NCI-H526 (cell line): ENCODE measurements at places on chromosomes 5 and 9.

- no peak for DNase-seq
Observed at GRCh38 chr5:163529698-163530097, 24.3 kb downstream of the MAT2B start.

- DNase-seq = no peak
Observed at GRCh38 chr9:34452568-34452967, 5.8 kb downstream of the FAM219A start.

DNA sequence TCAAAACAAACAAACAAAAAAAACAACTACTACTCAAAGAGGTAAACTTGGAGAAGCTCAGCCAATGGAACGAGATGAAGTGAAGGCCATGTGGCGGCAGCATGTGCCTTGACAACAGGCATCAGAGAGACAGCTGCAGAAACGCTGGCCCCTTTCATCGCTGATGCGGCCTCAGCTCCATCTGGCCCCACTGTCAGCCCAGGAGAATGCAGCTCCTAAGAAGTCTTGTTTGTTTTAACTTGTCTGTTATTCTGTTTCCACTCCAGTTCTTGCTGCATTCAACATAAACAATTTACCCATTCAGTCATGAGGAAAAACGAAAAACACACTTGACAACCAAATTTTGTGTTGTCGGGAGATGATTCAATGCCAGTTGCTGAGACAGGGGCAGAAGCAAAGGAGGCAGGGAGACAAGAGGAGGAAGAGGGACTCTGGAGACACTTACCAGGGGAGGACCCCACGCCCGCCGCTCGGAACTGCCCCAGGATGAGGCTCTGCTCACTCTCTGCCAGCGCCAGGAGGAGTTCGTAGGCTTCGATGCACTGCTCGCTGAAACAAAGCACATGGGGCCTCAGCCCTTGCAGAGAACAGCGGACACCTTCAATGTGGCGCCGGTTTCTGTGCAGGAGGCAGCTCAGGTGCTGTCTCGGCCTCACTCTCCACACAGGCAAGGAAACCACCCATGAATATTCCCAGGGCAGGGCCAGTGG lies 91.2 kb downstream of the DCP2 start:
- DNase-seq = no peak

DNA sequence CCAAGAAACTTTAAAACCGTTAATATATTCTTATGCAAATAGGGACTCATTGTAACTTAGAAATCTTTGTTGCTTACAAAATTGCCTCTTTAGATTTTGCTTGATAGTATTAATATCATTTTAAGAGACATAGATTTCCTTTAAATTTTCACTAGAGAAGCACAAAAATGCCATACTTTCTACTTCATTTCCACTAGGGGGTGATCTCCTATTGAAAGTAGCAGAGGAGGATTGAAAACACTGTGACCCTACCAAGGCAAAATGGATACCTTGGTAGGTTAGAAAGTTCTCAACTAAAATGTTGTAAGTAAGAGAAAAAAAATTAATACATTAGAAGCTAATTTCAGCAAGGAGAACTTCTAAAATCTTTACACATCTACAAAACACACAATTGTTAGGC lies 204.9 kb downstream of the CHSY3 start:
- no peak for DNase-seq

DNA sequence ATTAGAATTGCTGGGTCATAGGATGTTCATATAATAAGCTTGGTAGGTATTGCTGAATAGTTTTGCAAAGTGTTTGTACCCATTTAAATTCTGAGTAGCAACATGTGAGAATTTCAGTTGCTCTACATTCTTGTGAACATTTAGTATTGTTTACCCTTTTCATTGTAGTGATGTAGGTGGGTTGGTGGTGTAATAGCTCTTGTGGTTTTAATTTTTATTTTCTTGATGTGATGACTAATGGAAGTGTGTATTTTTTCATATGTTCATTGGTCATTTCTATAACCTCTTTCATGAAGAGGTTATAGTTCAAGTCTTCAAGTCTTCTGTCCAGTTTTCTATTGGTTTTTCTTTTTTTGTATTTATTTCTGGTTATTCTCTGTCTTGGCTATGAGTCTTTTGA lies 34.4 kb downstream of the RASA1 start:
- no peak for DNase-seq

DNA sequence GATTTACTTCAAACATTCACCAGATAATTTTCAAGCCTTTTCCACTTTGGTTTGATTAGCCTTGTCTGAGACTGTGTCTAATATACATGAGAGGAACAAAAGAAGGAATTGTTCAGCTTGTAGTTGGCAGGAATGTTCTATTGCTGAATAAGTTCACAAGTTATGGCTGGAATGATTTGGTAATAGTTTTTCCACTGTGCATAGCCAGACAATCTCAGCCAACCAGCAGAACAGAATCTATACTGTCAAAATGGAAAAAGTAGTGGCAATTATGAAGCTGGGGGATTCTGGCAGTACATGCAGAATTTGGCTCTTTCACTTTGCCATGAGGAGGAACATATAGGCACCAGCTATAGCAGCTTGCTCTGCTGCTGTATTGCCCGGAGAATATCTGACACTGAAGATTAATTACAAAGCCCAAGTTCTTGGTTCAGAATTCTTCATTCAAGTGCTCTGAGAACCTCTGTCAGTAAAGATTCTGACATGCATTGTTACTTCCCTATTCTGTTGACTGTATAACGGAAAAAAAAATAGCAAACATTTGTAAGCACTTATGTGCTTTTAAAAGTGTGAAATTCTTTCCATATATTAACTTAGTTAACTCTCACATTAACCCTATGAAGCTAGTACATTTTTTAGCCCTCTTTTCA lies 150.6 kb downstream of the PRR16 start:
- DNase-seq = no peak

DNA sequence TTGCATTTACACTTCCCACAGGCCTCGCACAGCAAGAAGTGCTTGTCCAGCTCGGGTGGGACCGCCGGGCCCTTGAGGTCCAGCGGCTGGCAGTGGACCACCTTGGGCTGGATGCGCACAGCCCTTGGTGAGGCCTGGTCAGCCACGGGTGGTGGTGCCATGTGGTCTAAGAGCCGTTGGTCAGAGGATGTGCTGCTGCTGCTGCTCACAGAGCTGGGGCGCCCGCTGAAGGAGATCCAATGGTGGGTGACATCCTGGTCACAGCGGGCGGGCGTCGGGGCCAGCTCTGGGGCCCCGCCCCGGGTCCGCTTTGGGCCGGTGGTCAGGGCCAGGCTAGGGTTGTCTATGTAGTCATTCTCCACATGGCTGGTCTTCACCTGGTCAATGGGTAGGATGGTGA lies 10.2 kb downstream of the SPRY4 start:
- no peak for DNase-seq

DNA sequence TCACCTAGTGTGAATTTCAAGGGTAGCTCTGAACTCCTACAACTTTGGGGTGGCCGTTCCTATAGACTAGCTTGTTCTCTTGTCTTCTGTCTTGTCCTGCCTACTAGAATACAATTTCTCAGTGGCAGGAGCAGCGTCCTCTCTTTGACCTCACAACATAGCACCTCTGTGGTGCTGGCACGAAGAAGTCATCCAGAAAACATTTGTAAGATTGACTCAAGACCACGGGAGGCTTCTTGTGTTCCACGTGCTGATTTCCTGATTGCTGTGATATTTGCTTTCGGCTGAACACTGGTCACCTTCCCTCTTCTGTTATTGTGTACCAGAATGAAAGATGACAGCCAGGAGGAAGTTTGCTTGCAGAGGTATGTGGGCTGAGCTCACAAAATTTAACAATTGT lies 27.0 kb downstream of the SLC1A1 start:
- DNase-seq = no peak
